Lower lobe of right lung (tissue), 2 donors: ENCODE measurements at places on chromosomes 1 and 21. TPM values are rescaled to one million over a fixed set of nuclear protein-coding genes. Genes with fewer than 3 reads are reported as not detected.

The KAZN gene
- 21.2 TPM for total RNA-seq

The SLC45A1 gene
- total RNA-seq: 0.92 TPM

The ARHGEF10L gene
- 57.9 TPM for total RNA-seq

The EDARADD gene
- 0.89 TPM for total RNA-seq

The TNNT2 gene
- 6.4 TPM for total RNA-seq

The KRTAP13-2 gene
- not detected for total RNA-seq

The BSND gene
- total RNA-seq: not detected

The CIART gene
- total RNA-seq: 6.2 TPM

The KIF17 gene
- 8.4 TPM for total RNA-seq

The PRKCZ gene
- total RNA-seq: 97.6 TPM

The LAMB3 gene
- total RNA-seq: 47.2 TPM

The PGLYRP3 gene
- total RNA-seq: not detected

The TBX19 gene
- total RNA-seq: 3.1 TPM

The SLC26A9 gene
- 18.2 TPM for total RNA-seq

The SLC44A3 gene
- 19.3 TPM for total RNA-seq

The EPHA8 gene
- total RNA-seq: not detected

The SPATA21 gene
- not detected for total RNA-seq

The AADACL4 gene
- not detected for total RNA-seq

The ABCG1 gene
- 74.9 TPM for total RNA-seq

The AGT gene
- 0.86 TPM for total RNA-seq

The AMPD1 gene
- 0.21 TPM for total RNA-seq

The CACNA1S gene
- total RNA-seq: 0.06 TPM
